ELR (cell line): ENCODE measurements at places on chromosomes 16 and 17.

DNA sequence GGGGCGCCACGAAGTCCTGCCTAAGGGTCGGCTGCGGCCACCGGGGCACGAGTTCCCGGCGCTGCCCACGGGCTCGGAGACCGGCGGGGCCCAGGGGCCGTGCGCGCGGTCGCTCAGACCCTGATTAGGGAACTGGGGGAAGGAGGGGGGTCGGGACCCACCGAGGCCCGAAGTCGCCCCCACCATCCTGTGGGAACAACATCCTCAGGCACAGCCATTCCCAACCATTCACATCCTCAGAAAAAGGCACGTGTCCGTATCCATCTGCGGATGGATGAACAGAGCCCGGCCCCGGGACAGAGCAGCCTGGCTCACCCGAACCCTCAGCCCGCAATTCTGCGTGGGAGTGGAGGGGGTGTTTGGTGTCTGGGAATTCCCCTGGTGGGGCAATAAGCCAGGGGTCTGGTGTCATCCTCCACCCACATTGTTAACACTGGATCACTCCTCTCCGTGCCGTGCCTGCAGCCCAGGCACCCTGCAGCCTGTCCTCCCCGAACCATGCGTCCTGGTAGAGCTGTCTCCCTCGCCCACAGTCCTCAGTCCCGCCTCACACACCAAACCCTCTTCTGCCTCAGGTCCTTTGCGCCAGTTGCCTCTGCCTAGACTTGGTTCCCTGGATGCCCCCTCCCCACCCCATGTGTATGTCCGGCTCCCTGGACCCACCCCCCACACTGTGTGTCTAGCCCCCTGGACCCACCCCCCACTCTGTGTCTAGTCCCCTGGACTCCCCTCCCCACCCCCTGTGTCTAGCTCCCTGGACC, 789 bp upstream of the CCDC57 start:
- DNase-seq, result peak; percentile 89

- no peak for DNase-seq
Measured at GRCh38 chr17:50299776-50300175, 25.5 kb downstream of the TMEM92 start.

GRCh38 chr16:17384471-17384870, 86.3 kb downstream of the XYLT1 start:
- no peak for DNase-seq

GRCh38 chr17:41777157-41777573, 9.3 kb downstream of the JUP start:
- DNase-seq, result no peak

- DNase-seq, result no peak
Measured at GRCh38 chr17:37429039-37429438, 22.4 kb downstream of the TADA2A start.

DNA sequence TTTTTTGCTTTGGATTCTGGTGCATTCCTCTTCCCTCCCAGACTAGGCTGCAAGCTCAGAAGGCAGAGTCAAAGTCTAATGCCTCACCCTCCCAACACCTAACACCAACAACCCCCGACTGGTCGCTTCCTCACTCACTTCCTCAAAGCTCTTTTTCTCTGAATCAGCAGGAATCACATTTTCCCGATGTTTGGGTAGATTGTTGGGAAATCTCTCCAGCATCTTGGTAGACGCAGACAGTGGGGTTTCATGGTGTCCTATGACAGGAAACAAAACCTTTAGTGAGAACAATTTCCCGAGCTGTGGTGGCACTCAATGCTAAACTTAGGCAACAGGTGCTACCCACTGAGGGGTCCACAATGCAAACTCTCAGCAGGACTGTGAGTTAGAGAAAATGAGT, 39.9 kb upstream of the ICAM2 start:
- DNase-seq, result no peak

GRCh38 chr16:86508028-86508946, 2.0 kb upstream of the FOXF1 start:
- peak; percentile 62 for DNase-seq

DNA sequence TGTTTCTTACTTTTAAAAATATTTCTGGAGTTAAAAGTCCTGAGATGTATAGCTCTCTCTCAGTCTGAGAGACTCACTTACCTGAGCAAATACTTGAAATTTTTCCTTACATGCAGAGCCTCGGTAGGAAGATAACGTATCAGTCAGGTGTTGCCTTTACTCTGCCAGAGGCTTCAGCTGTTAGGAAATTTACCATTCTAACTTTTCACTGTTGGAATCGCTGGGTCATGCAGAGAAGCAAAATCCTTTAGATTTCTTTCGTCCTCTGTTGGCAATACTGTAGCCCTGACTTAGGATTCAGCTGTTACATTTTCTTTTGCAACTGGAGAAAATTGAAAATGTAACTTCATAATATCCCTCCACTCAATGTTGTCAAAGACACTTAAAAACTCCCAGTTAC, 20.0 kb upstream of the KCNJ16 start:
- no peak for DNase-seq

DNA sequence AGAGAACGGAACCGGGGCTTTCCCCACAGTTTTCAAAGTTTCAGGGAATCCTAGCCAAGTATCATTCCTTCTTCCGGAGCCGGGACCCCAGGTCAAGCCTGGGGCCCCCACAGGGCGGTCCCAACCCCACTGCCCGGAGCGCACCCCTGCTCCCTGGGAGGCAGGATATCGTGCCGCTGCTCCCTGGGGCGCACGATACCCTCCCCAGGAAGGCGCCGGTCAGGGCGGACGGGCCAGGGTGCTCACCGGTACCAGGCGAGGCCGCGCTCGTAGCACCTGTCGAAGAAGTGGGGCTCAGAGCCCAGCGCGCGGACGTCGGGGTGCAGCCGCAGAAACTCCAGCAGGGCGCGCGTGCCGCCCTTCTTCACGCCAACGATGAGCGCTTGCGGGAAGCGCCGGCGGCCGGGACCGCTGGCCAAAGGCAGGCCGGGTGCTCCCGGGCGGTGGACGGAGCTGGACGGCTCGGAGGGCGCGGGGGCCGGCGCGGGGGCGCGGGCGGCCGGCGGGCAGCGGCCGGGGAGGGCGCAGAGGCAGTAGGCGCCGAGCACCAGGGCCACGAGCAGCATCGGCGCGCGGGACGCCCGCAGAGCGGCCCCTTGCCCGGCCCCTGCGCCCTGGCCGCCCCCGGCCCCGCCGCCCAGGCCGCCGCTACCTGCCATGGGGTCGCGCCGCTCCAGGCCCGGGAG, 407 bp downstream of the HS3ST6 start:
- no peak for DNase-seq

GRCh38 chr17:27743281-27743885, 56.9 kb downstream of the NOS2 start:
- DNase-seq, result no peak

DNA sequence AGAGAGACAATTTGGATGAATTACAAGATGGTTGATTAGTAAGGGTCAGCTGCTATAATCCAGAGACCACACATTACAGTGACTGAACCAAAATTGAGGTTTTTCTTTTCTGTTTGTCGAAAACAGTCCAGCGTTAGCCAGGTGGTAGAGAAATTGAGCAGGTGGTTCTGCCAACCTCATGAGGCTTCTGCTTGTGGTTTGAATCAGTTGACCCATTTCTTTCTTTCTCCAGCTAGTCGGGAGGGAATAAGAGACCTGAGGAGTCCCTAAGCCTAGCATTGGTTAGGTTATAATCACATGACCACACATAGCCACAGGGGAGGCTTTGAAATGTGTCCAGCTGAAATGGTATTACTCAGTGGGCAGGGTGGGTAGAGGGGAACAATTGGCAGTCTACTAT, 504.6 kb downstream of the HS3ST4 start:
- DNase-seq, result no peak

DNA sequence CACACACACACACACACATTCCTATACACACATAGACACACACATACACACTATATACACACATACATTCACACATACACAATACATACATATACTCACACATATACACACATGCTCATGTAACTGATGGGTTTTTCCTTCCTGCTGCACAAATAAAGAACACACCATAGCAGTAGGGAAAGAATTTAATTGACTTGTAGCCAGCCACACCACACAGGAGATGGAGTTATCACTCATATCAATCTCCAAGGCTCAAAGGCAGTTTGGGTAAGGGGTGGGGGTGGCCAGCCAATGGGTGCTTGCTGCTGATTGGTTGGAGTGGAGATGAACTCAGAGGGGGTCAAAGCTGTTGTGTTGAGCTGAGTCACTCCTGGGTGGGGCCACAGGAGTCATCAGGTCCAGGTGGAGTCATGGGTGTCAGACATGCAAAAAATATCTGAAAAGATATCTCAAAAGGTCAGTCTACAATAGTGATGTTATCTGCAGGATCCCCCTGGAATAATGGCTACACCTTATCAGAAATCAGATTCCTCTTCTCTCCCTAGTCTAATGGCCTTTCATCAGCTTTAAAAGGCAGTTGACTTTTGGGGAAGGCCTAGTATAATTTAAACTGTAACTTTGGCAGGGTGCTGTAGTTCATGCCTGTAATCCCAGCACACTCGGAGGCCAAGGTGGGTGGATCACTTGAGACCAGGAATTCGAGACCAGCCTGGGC, 46.1 kb downstream of the WSB1 start:
- DNase-seq, result peak; percentile 67

- no peak for DNase-seq
Measured at GRCh38 chr16:71345031-71345430, 13.5 kb upstream of the CALB2 start.

GRCh38 chr16:46629331-46630219, 8.4 kb upstream of the SHCBP1 start:
- DNase-seq, result peak; percentile 77

DNA sequence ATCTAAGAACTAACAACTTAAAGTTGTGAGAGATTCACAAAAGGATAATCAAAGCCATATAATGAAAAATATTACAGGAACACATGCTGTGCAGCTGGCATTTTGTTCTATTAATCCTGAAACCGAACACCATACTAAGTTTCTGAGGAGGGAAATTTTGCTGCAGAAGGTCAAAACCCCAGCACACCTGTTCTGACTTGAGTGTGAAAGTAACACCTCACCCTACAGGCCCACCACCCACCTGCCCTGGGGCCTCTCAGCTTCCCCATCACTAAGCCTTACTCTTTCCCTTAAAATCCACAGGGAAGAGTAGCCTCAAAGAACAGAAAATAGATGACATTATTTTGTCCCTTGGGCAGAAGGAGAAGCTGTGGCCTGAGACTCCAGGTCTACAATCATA, 44.8 kb downstream of the STAT5A start:
- no peak for DNase-seq

GRCh38 chr17:3022197-3022596, 41.2 kb downstream of the OR1D5 start:
- no peak for DNase-seq

- no peak for DNase-seq
Measured at GRCh38 chr17:79565606-79566250, 45.1 kb downstream of the RBFOX3 start.

DNA sequence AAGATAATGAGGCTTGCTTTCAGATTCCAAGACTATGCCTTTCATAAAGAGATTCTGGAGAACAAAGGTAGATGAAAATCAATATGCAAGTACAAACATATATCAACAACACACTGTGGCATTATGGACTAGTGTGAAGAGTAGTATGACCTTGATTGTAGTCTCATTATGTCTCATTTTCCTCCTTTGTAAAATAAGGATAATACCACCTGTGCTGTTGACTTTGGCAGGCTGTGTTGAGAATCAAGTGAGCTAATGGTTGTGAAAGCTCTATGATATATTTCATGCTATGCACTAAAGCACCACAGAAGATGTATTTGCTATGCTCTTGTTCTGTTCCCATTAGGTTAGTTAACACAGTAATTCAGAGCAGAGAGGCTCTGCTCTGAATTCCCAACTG, 78.5 kb upstream of the NACA2 start:
- no peak for DNase-seq

GRCh38 chr17:60165971-60166370, 16.2 kb downstream of the CA4 start:
- no peak for DNase-seq

DNA sequence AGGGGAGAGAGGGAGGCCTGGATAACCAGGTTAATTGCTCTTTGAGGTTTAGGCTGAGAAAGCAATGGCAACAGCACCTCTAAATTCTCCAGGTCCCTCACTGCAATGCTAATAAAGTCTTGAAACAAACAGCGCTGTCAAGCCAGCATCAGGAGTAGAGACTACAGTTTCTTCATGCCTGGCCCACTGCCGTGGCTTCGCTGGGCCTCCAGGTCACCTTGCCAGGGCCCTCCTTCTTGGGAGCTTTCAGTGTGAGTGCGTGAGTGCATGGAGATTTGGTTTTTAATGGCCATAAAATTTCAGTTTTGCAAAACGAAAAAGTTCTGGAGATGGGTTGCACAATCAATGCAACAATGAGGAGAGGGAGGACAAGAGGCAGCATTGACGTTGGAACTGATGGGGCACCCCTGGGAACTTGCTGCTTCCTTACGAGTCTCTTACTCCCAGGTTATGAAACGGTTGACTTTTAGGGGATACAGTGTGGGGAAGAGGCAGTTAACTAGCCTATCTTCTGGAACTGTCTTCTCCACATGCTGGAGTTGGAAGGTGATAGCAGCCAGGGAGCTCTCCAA, 229.4 kb downstream of the XYLT1 start:
- no peak for DNase-seq

GRCh38 chr17:74778960-74779359, 2.8 kb upstream of the NAT9 start:
- peak; percentile 49 for DNase-seq

GRCh38 chr16:160691-161190, 5.0 kb upstream of the HBM start:
- no peak for DNase-seq

DNA sequence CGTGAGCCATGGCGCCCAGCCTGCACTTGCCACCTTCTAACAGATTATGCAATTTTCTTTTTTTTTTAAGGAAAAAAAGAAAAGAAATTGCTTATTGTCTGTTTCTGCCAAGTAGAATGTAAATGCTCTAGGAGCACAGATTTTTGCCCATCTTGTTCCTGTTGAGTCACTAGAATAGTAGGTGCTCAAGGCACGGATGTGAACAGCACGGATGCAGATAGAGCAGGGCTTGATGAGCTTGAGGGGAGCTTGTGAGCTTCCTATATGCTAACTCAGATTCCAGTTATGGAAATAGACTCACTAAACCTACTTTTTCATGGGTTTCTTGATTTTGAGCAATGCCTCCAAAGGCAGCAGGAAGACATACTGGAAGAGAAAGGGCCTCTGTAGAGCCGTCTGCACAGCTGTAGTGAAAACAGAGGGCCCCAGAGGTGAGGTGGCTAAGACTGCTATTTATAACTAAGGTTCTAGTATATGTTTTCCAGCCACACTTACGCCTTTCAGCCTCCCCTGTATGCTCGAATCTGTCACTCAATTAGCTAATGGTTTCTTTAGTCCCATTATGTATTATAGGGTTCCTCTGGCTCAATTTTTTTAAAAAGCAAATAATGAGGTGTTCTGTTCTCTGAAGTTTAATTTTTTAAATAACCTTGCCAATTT, 72.8 kb downstream of the WWP2 start:
- no peak for DNase-seq

DNA sequence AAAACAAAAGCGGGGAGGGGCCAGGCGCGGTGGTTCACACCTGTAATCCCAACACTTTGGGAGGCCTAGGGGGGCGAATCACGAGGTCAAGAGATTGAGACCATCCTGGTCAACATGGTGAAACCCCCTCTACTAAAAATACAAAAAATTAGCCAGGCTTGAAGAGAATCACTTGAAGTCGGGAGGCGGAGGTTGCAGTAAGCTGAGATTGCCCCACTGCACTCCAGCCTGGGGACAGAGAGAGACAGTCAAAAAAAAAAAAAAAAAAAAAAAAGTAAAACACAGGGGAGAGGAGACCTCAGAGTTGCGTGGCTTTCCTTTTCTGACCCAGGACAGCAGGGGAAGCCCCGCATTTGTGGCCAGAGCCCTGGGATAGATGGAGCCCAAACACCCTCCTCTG, 19.9 kb downstream of the ACTG1 start:
- DNase-seq, result no peak

GRCh38 chr16:4908854-4909401, 28.0 kb downstream of the PPL start:
- no peak for DNase-seq
